ENCODE measurements at places on chromosomes 7 and 10. TPM values are rescaled to one million over a fixed set of nuclear protein-coding genes. Genes with fewer than 3 reads are reported as not detected.

DNA sequence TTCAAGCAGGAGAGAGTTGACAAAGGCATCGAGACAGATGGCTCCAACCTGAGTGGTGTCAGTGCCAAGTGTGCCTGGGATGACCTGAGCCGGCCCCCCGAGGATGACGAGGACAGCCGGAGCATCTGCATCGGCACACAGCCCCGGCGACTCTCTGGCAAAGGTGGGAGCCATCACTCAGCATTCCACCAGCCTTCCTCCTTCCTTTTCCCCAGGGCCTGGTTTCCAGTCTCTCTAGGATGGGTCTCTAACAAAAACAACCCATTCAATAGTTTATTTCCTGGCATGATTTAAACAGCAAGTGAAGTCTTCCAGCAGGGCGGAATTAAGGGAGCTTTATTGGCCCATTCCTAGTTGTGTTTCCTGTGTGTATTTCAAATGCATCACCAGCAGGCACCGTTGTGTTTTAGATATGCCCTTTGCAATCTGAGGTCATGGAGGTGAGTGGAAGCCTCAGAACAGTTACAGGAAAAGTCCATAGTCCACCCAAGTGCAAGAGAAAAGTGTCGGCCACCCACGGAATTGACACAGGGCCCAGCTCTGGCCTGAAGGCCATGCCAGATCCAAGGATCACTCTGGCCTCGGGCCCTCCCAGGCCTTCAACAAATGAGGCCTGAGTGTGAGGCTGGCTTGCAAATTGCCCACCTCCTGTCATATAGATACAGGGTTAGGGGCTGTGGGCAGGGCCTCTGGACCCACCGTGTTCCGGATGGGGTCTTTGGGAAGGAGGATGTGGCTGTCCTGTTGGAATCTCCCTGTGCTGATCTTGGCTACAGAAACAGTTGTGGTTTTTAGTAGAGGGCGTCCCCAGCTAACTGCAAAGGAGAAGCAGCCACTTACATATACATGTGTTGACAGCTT lies 46.9 kb upstream of the TRIM8 start:
- DNase-seq, result no peak

DNA sequence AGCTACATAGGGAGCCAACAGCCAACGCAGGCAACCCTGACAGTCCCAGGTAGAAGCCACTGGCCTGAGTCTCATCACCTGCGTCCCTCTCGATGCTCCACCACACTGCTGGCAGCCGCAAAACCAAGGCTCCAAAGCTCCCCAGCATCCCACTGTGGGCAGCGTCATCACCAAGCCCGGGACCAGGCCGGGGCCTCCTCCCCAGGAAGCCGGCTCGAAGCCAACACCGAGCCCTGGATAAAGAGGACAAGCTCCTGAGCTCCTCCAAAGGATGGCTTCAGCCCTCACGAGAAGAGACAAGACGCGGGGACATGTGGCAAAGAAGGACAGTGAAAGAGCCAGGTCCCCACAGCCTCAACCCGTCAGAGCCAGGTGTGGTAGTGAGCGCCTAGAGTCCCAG lies 23.9 kb downstream of the PARD3 start:
- no peak for DNase-seq

EPC1 gene
- 23.4 TPM for total RNA-seq

DNA sequence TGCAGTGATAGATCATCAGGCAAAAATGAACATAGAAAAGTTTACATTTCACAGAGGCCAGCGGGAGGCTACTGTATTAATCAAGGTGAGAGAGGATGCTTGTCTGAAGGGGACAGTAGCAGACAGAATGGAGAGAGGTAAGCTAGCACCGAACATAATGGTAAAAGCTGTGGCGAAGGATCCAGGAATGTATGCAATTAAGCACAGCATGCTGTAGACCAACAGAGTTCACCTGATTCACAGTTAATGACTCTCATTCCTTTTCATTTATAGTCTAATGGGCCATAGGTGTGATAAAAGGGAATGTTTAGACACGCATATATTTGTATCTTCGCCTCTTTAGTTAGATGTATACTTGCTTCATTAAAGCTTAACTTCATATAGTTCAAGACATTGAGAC lies 150.9 kb upstream of the MBL2 start:
- no peak for DNase-seq

DNA sequence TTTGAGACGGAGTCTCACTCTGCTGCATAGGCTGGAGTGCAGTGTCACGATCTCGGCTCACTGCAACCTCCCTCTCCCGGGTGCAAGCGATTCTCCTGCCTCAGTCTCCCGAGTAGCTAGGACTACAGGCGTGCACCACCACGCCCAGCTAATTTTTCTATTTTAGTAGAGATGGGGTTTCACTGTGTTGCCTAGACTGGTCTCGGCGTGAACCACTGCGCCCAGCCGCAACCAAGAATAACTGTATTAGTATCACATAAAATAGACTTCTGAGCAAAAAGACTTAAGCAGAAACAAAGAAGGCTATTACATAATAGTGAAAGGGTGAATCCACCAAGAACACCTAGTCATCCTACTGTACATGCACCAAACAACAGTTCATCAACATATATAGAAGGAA lies 67.6 kb upstream of the TFEC start:
- no peak for DNase-seq

PALD1 gene
- 5.2 TPM for total RNA-seq

- DNase-seq, result no peak
Observed at GRCh38 chr7:132179681-132180080, 396.6 kb downstream of the PLXNA4 start.

GRCh38 chr7:156792611-156793010 lies 100.4 kb downstream of the LMBR1 start:
- DNase-seq, result no peak

- DNase-seq, result no peak
Observed at GRCh38 chr7:85567983-85568382, 381.1 kb upstream of the SEMA3D start.

- no peak for DNase-seq
Observed at GRCh38 chr7:130275826-130276297, 9.2 kb downstream of the CPA2 start.

GRCh38 chr7:2049782-2050510 lies 182.8 kb downstream of the MAD1L1 start:
- no peak for DNase-seq

BUB3 gene
- 112 TPM for total RNA-seq

DNA sequence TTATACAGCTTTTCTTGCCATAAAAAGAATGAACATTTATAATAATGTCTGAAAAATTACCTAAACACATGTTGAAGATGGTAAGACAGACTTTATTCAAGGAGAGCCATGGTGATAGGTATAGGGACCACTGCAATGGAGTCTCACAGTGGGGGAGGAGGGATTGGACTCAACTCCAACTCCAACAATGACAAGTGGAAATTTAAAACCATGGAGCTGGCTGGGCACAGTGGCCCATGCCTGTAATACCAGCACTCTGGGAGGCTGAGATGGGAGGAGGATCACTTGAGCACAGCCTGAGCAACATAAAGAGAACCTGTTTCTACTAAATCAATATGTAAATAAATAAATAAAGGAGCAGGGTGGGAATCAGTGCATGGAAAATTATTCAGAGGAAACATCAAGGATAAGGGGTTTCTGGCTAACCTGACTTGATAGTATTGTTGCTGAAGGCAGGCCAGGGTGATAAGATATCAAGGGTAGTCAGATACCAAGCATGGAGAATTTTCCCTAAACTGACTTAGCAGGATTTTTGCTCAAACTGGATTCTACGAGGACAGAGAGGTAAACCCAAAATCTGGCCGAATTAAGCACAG lies 19.5 kb upstream of the MICU1 start:
- no peak for DNase-seq

GRCh38 chr7:102463841-102464576 lies 654 bp downstream of the ALKBH4 start:
- DNase-seq, result no peak

DNA sequence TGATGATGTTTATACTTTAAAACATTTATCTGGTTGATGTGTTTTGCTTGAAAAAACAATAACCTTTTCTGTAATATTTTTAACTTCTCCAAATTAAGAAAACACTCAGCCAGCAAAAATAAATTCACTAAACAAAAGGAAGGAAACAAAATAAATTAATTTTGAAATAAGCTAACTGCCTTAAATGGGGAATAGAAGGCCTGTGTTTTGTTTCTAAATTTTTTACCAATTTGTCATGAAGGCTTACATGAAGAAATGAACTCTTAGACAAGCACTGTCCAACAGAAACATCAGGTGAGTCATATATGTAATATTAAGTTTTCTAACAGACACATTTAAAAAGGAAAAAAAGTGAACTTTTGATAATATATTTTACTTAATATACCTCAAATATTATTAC lies 68.5 kb downstream of the LRRN3 start:
- DNase-seq, result no peak

NKX6-2 gene
- not detected for total RNA-seq

DNA sequence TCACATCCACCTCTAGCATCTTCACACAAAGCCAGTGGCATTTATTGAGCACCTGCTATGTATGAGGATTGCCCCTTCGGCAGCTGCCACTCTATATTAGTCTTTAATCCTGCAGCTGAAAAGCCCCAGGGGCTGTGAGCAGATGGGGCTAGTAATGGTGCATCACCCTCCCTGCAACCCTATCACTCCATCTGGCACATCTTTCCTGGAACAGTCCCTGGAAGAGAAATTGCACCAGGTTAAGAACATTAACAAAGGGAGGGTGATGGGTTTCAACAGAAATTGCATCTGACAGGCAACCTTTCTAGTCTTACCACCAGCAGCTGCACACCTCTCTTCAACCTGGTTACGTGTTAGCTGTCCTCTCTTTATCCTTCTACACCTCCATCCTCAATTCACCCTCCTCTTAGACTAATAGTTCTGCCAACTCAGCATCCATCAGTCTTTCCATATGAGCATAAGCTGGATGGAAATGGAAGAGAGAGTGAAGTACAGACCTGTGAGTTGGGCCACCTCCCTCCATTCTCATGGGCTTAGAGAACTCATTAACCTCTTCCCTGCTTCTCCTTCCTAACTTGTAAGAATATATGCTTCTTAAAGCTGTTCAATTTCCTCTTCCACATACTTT lies 168.6 kb upstream of the NEBL start:
- DNase-seq, result no peak

AGR2 gene
- total RNA-seq, result 76.1 TPM

- no peak for DNase-seq
Observed at GRCh38 chr10:7813481-7813880, 4.8 kb upstream of the TAF3 start.

DNA sequence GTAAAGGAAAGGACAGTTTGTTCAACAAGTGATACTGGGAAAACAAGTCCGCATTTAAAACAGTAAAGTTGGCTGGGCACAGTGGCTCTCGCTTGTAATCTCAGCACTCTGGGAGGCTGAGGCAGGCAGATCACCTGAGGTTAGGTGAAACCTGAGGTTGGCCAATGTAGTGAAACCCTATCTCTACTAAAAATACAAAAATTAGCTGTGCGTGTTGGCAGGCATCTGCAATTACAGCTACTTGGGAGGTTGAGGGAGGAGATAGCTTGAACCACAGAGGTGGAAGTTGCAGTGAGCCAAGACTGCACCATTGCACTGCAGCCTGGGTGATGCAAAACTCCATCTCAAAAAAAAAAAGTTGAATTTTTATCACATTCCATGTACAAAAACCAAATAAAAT lies 35.7 kb downstream of the ZNF92 start:
- no peak for DNase-seq

DNA sequence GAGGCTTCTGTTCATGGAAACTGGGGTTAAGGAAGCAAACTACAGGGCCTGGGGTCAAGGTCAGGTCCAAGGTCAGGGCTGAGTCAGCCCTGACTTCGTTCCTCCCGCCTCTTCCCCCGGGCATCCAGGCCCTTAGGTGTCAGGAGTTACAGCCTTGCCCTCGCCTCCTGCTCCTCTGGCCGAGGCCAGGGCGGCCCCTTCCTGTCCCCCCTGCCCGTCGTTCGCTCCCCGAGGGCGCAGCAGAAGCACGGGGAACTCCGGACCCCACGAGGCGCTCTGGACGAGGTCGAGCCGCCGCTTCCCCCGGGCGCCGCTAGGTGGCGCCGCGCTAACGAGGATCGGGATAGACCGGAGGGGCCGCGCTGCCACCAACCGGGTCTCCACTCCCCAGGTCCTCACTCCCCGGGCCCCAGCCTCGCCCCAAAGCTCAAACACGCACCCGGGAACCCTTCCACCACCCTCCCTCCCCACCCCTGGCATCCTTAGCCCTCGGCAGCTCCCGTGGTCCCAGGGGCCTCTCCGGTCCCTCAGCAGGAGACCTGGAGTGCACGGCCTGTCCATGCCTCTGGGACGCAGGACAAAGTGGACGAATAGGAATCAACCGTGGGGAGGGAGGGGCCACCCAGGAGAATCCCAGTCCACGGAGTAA lies 59.2 kb upstream of the MYL10 start:
- DNase-seq, result no peak

NXPH1 gene
- not detected for total RNA-seq

DNA sequence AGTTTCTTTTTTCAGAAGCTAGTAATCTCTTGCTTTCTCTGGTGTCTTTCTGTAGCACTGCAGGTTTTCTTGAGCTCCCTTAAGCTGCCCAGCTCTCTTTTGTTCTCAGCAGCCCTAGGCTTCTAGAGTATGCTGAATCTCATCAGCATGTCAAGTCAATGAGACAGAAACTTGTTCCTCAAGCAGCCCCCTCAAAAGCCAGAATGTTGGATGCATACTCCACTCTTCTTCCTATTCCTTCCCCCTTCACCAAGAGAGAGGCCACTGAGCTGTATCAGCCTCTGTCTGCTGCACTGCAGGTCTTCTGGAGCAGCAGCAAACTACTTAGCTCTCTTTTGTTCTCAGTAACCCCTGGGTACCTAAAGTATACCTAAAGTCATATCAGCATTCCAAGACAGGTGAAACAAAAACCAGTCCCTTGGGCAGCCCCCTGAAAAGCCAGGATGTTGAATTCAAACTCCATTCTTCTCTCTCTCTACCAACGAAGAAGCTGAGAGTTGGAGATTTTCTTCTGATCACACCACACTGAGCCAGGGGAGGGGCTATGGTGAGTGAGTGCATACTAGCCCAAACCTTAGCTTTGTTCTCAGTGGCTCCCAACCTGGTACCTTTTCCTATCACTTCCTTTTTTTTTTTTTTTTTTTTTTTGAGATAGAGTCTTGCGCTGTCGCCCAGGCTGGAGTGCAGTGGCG lies 73.3 kb upstream of the WAC start:
- DNase-seq, result no peak

CEP55 gene
- 29.6 TPM for total RNA-seq

RBM28 gene
- 61.1 TPM for total RNA-seq

- DNase-seq, result no peak
Observed at GRCh38 chr10:66782776-66783175, 143.1 kb upstream of the LRRTM3 start.

DNA sequence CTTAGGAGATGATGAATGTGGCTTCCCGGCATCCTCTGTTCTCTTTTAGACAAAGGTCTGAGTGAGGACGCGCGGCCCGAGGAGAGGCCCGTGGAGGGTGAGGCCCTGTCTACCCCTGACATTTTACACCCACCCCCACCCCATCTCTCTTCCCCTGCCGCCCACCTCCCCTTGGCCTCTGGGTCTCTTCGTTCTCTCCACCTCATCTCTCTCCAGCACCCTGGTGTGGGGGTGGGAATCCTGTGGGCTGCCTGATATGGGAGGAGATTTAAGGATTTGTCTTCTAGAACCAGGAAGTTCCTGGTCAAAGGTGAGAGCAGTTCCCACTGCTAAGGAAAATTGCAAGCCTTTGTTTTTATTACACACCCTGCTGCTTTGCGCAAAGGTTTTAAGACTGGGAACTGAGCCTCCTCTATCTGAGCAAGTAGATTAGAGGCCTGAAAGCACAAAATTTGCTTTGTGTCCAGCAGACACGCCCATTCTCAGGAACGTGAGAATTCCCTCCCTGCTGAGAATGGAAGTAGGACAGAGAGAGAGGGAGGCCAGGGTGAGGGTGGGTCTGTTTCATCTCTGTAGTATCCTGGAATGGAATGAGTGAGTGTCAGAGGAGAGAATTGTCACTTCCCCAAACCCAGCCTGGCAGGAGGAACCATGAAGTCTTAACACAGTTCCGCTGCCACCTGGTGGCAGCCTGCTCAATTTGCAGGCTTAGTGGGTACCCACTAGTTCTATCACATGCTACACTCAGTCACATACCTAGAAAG lies 91.2 kb downstream of the GTF2IRD1 start:
- DNase-seq, result no peak

Measured in PC-9 (cell line).